Amniotic stem cell (primary cell): ENCODE measurements at places on chromosomes 12 and 14.

DNA sequence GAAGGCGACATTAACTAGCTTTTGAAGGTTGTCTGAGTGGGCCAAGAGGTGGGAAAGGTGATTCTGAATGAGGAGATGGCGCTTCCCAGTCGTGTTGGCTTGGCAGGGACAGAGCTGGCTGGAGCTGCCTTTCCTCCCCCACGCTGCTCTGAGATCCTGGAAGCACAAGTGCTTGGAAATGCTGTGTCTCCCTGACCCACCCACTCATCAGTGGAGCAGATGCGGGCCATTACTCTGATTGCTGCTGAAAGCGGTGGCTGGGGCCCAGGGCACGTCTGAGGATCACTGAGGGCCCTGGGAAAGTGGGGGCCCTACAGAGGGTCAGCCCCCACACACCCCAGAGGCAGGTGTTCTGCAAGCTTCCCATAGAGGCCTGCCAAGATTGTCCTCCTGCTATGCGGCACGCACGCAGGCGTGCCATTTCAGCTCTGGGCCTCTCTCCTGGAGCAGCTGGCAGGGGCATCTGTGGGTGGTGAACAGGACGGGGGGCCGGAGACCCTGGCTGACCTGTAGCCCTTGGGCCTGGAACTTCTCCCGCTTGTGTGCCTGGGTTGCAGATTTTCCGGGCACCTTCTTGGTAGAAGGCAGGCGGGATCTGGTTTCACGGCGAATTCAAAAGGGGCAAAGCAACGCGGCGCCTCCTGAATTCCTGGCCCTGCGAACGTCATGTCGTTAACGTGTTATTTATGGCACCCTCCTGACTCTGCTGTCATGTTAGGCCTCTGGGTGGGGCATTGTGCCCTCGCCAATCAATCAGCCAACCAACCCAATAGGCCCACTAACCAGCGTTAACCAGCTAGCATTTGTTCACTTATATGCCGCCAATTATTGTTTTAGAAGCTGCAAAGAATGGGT lies 133.8 kb upstream of the TBX3 start:
- no peak for DNase-seq

- no peak for DNase-seq
Measured at GRCh38 chr14:80988735-80989429, 33.5 kb downstream of the TSHR start.

GRCh38 chr12:66637699-66638301 lies 41.1 kb downstream of the GRIP1 start:
- DNase-seq, result no peak

DNA sequence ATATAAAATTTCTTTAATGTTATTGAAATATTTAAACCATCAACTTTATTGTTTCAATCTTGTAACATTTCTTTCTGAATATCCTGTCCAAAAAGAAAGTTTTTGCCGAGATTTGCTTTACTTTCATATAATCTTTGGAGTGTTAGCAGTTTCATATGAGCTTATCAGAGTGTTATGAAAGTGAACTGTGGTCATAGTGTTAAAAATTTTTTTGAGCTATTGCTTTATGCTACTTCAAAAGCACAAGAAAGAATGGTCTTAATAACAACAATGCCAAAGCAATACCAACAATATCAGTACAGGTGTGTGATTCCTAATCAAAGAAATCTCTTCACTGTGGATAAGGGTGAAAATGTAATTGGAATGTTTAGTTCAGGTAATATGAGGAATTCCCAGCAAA lies 1994.9 kb upstream of the FLRT2 start:
- DNase-seq, result no peak

GRCh38 chr12:14394317-14395073 lies 29.0 kb downstream of the ATF7IP start:
- DNase-seq, result no peak

DNA sequence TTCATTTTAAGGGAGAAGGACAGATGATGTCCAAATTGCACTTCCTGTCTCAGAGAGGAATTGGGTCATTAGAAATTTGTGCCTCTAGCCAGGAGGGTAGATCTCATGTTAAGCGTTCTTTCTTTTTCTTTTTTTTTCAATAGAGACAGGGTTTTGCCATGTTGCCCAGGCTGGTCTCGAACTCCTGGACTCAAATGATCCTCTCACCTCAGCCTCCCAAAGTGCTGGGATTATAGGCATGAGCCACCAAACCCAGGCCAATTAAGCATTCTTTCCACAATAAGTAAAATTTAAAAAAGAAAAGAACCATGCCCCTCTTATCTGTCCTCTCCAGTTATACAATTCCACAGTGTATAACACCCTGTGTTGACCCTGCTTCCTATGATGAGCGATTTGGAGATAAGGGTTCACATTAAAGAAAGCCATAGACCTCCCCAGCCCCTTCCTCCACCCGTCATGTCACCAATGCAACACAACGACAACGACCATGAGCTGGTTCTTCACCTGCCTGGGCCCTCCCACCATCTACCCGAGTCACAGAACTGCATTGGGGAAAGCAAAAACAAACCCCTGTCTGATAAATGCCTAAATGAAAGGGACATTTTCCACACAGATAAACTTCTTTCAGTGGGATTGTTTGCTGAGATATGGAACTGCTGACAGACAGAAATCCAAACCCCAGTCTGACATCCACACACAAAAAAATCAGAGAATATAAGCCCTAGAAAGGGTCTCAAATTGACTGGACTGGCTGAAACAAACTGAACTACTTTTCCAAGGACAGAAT lies 37.3 kb downstream of the SSH1 start:
- no peak for DNase-seq
